Activated naive CD4-positive, alpha-beta T cell (primary cell): ENCODE measurements at places on chromosomes 1 and 21.

- DNase-seq = no peak
Measured at GRCh38 chr1:55448261-55448660, 233.1 kb upstream of the USP24 start.

DNA sequence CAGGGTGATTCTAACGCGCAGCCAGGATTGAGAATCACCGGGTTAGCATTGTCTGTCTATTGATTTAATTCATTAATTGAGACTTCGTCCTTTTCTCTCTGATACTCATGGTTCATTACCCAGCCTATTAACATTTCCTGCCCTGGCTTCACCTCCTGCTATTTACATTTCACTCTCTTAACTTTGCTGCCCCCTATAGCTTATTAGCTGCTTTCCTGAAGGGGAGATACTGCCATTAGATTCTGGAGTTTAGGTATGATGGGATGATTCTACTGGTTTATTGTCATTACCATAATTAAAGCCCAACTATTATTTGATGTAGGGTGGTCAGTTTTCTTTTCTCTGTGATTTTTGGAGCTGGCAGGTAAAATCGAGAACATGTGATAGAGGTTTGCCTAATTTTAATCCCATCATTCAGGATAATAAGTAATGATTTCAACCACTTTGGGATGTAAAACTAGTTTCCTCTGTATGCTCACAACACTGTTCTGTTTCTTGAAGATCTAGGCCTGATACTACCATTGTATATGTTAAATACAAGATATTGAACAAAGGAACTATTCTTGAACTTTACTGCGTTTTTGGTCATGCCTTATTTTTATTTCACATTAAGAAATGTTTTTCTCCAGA lies 6.4 kb downstream of the PPP2R5A start:
- no peak for DNase-seq

- DNase-seq = no peak
Measured at GRCh38 chr1:54156201-54156600, 3.4 kb upstream of the CDCP2 start.

DNA sequence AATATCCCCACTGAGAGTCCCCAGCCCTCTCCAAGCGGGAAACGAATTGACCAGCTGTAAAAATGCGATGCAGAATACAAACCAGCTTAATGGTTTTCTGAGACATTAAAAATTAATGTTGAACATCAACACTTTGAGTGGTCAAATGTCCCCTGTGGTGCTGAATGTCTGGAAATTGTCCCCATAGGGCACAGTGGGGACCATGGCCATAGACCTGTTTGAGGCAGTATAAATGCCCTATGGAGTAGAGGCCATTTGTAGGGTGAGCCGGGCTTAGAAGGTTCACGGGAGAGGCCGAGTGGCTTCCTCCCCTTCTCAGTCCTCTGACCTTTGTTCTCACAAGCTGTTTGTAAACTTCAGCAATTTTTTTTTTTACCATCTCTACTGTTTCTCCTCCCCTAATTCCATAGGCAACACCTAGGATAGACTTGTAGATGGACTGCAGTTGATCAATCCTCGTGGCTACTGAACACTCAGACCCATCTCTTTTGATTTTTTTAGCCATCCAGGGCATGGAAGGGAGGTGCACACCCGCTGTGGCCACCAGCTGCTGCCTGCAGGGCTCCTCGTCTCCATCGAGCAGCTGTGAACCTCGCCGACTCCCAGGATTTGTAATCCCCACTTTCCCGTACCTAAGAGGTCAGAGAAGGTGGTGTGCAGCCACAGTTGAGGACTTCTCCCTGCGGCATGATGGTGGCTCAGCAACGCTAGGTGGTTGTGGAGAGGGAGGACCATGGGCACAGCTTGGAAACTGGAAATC lies 41.0 kb downstream of the KAZN start:
- no peak for DNase-seq

GRCh38 chr1:77513839-77514763 lies 168.4 kb downstream of the ZZZ3 start:
- no peak for DNase-seq

- DNase-seq = no peak
Measured at GRCh38 chr1:97038410-97038809, 316.8 kb downstream of the PTBP2 start.

DNA sequence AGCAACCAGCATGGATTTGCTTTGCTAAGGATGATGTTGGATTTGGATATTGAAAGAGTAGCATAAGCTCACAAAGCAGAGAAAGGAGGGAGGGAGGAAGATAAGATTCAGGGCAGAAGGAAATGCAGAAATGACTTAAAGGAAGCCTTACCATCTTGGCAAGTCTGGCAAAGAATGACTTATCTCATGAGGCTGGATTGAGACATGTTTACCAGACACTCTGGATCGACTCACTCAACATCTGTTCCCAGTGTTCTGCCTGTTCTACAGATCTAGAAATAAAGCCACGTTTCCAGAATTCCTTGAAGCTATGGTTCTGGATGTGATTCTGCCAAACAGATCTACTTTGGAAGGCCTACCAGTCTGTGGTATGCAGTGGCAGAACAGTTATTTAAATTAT lies 38.8 kb upstream of the CTBS start:
- no peak for DNase-seq
